ENCODE measurements at places on chromosomes 4 and X. TPM values are rescaled to one million over a fixed set of nuclear protein-coding genes. Genes with fewer than 3 reads are reported as not detected.

- no peak overlapping the region for H3K4me3 ChIP-seq
- H3K27ac ChIP-seq, result no peak overlapping the region
- no peaks in the 10 kb centered on the region for H3K4me1 ChIP-seq
- H3K27me3 ChIP-seq, result no peaks in the 10 kb centered on the region
Measured at GRCh38 chr4:34720571-34720970, 1523.7 kb downstream of the ARAP2 start.

GRCh38 chrX:149837639-149838038, 43.3 kb upstream of the MAGEA8 start:
- no peak overlapping the region for H3K27ac ChIP-seq
- H3K27me3 ChIP-seq, result peaks cover 2% of the 10 kb centered on the region
- DNase-seq, result no peak
- peaks cover 7% of the 10 kb centered on the region for H3K4me1 ChIP-seq

- no peak overlapping the region for H3K27ac ChIP-seq
- H3K36me3 ChIP-seq, result no peaks in the 10 kb centered on the region
- no peak for DNase-seq
- no peak overlapping the region for H3K4me3 ChIP-seq
- peaks cover 13% of the 10 kb centered on the region for H3K4me1 ChIP-seq
Measured at GRCh38 chr4:176906709-176907108, 114.0 kb upstream of the VEGFC start.

DNA sequence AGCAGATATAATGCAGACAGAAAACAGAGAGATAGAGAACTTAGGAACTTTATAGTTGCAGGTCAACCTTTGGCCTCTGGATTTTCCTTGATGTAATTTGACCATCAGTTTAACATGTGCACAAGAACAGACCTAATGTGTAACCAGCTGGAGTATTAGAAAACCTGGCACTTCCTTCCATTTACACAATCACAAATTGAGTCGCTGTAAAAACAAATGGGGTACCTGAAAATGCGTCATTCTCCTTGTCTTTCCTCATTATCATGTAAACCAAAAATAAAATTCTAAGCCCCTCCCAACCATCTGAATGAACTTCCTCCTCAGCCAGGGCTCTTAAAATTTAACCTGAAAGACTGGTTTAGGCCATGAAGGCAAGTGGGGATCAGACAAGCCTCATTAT, 358.4 kb upstream of the MAGEB16 start:
- no peaks in the 10 kb centered on the region for H3K36me3 ChIP-seq
- no peaks in the 10 kb centered on the region for H3K4me1 ChIP-seq
- no peak overlapping the region for H3K27ac ChIP-seq
- DNase-seq, result no peak
- H3K4me3 ChIP-seq, result no peak overlapping the region

GRCh38 chrX:20906571-20906970, 467.6 kb upstream of the CNKSR2 start:
- H3K36me3 ChIP-seq, result no peaks in the 10 kb centered on the region
- no peak for DNase-seq
- no peak overlapping the region for H3K4me3 ChIP-seq
- no peak overlapping the region for H3K27ac ChIP-seq
- H3K27me3 ChIP-seq, result no peaks in the 10 kb centered on the region

DNA sequence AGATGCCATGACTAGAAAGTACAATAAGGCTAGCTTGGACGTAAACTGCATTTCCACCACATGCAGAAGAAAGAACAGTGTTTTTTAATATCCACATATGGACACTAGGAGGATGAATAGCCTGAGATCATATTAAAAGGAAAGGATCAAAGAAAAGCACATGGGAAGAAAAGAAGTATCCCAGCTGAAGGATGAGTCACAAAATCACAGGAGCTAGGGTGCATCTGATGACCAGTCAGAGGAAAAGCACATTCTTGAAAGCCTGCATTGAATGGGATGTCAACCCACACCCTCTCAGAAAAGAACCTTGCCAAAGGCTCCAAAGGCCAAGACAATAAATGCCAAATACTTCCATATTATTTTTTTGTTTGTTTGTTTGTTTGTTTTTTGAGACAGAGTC, 56.8 kb upstream of the PRDX4 start:
- peaks cover 6% of the 10 kb centered on the region for H3K27me3 ChIP-seq
- DNase-seq, result no peak
- no peaks in the 10 kb centered on the region for H3K36me3 ChIP-seq
- no peak overlapping the region for H3K27ac ChIP-seq
- no peaks in the 10 kb centered on the region for H3K4me1 ChIP-seq

GRCh38 chr4:125489952-125490690, 175.4 kb downstream of the FAT4 start:
- H3K27me3 ChIP-seq, result no peaks in the 10 kb centered on the region
- no peaks in the 10 kb centered on the region for H3K36me3 ChIP-seq
- H3K4me1 ChIP-seq, result no peaks in the 10 kb centered on the region
- no peak overlapping the region for H3K27ac ChIP-seq
- no peak for DNase-seq

GRCh38 chr4:36322921-36323354, 41.5 kb downstream of the DTHD1 start:
- H3K36me3 ChIP-seq, result no peaks in the 10 kb centered on the region
- H3K4me1 ChIP-seq, result peaks cover 62% of the 10 kb centered on the region
- peak overlapping the region; percentile 84 for H3K27ac ChIP-seq

DNA sequence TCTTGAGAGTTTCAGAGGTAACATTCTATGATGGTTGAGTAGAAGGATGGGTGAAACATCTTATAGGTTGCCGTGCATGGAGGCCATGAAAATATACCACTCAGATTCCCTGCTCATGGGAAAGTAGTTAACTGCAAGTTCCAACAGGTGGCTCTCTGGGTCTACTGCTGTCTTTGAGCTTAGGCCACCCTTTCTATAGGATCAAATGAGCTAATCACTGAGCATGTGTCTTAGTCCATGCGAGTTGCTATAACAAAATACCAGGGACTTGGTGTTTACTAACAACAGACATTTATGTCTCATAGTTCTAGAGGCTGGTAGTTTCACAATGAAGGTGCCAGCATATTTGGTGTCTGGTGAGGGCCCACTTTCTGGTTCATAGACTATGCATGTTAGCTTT, 144.8 kb upstream of the UNC5C start:
- H3K27ac ChIP-seq, result no peak overlapping the region
- no peaks in the 10 kb centered on the region for H3K36me3 ChIP-seq
- H3K27me3 ChIP-seq, result no peaks in the 10 kb centered on the region

GRCh38 chrX:16869393-16870094, 618 bp downstream of the RBBP7 start:
- H3K36me3 ChIP-seq, result peaks cover 14% of the 10 kb centered on the region
- H3K4me3 ChIP-seq, result peak overlapping the region; percentile 93
- H3K27me3 ChIP-seq, result no peaks in the 10 kb centered on the region
- H3K4me1 ChIP-seq, result peaks cover 33% of the 10 kb centered on the region
- peak; percentile 40 for DNase-seq
- peak overlapping the region; percentile 98 for H3K27ac ChIP-seq

DNA sequence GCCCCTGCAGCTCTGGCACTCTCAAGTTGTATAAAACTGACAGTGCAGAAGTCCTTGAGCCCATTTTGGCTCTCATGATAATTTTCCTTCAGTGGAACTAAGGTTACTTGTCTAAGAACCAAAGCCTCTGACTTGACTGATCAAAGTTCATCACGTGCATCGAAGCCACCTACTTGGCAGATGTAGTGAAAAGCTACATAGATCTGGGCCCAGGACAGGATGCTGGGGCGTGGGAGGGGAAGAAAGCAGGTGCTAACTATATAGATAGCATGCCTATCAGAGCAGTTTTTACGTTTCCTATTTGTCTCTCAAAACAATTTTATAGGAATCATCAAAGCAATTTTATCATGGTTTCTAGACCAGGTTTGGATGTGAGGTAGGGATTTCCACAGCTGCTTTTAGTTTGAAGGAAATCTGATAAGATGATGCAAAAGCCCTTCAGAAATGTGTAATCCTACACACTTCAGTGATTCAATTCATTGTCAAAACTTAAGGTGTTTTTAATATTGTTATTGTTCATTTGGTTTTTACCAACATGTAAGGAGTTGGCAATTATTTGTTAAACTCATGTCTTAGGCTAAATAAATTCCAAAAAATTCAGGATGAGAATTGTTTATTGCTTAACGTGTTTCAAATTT, 1.2 kb upstream of the CD40LG start:
- H3K27ac ChIP-seq, result peak overlapping the region; percentile 84
- peak; percentile 65 for DNase-seq
- H3K27me3 ChIP-seq, result no peaks in the 10 kb centered on the region
- H3K4me3 ChIP-seq, result peak overlapping the region; percentile 98
- H3K4me1 ChIP-seq, result peaks cover 55% of the 10 kb centered on the region
- H3K36me3 ChIP-seq, result peaks cover 42% of the 10 kb centered on the region

- H3K4me3 ChIP-seq, result no peak overlapping the region
- H3K36me3 ChIP-seq, result peaks cover 39% of the 10 kb centered on the region
Measured at GRCh38 chr4:139700568-139700967, 34.9 kb downstream of the MGST2 start.

DNA sequence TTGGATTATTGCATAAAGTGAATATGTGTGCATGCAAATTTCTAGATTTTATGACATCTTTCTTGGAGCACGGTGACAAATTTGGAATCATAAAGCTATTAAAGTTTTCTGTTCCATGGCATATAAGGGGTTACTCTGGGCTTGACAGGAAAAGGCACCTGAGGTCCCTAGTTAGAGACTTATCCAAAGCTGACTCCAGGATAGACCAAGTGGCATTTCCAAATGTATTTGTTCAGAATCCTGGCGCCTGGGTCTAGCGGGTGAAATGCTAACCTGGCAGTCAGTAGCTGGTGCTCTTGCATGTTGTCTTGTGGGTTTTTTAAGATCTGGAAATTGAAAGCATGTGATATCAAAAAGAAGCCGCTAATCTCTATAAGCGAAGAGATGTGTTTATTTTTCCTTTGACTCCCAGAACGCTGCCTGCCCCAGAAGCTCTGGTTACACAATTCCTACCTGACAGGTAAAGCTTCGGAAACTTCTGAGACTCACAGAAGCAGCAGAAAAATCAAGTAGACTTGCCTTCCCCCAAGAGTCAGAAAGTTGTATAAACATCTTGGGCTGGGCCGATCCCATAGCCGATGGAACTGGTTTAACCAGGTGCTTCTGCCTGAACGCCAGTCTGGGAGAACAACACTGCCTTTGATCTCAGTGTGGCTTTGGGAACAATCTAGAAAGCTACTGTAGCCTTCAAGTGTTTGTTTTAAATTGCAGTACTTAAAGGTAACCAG, 12.9 kb upstream of the ZCCHC4 start:
- DNase-seq, result no peak
- H3K4me3 ChIP-seq, result no peak overlapping the region
- no peaks in the 10 kb centered on the region for H3K4me1 ChIP-seq
- H3K36me3 ChIP-seq, result no peaks in the 10 kb centered on the region

DNA sequence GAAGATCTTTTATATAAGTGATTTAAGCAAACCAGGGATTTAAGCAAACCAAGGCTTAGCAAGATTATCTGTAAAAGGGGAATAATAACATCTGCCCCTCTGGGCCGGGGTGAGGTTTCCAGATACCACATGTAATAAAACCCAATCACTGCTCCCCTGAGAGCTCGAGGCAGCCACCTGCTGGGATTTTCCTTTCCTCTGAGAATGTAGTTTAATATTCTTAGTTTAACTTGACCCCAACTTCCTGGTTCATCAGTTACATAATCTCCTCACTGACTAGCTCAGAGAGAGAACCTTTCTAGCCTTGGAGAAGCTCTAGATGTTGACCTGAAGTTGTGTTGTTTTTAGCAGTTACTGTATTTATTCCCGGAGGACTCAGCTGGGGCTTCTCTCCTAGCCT, 322.4 kb downstream of the ARHGAP10 start:
- no peaks in the 10 kb centered on the region for H3K27me3 ChIP-seq
- DNase-seq, result no peak

GRCh38 chr4:176210101-176210500, 14.7 kb upstream of the SPATA4 start:
- H3K4me1 ChIP-seq, result no peaks in the 10 kb centered on the region
- no peaks in the 10 kb centered on the region for H3K36me3 ChIP-seq
- peaks cover 24% of the 10 kb centered on the region for H3K27me3 ChIP-seq
- DNase-seq, result no peak

DNA sequence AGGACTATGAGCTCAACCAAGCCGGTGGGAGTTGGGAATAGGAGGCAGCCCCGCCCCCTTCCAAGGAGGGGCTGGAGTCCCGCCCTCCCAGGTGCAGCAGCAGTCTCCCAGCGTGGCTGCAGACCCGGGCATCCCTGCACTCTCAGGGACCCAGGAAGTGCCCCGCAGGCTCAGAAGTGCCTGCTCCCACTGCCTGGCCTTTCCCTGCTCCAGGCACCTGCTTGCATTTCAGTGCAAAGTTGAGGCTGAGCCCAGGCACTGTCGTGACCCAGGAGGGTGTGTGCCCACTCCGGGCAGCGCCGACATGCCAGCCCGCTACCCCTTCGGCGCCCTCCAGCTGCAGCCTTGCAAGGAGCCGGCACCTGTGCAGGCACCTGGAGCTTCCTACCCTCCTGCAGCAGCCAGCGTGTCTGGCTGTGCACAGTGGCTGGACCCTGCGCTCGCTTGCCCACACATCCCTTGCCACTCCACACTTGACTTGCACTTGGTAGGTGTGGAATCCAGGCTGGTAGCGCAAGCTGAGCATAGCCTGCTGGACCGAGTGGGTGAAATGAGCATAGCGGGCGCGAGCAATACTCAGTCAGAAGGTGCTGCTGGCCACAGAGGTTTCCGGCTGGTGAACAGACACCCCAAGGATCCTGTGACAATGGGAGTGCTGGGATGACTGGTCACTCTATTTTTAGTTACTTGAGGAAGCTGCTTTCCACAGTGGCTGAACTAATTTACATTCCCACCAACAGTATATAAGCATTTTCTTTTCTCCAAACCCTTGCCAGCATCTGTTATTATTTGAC, 236.3 kb downstream of the PCDH10 start:
- no peak overlapping the region for H3K27ac ChIP-seq
- H3K36me3 ChIP-seq, result no peaks in the 10 kb centered on the region
- H3K4me1 ChIP-seq, result no peaks in the 10 kb centered on the region
- no peak overlapping the region for H3K4me3 ChIP-seq

DNA sequence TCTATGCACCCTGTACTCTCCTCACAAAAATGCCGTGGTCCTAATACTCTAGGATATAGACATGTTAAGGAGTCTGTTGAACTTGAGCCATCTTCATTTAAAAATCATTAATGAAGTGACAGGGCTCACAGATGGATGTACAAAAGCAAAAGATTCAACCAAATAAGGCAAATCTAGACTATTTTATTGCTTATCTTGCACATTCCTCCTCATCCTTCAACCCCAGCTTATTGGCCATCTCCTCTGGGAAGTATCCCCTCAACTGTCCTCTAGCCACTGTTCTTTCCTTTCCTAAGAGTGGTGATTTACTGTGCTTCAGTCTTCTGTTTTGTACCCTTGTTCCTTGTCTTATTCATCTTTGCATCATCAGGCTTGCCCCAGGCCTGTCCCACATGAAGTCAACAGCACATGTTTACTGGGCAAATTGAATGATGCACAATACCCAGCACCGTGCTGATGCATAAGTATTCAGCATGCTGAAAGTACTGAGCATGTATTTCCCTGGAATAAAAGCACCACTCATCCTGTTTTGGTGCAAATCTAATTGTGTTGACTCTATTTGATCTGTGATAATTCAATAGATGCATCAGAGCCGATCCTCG, 287.3 kb upstream of the CLNK start:
- no peaks in the 10 kb centered on the region for H3K4me1 ChIP-seq
- H3K27ac ChIP-seq, result no peak overlapping the region
- H3K36me3 ChIP-seq, result no peaks in the 10 kb centered on the region
- H3K27me3 ChIP-seq, result no peaks in the 10 kb centered on the region

Gene SOWAHD
- total RNA-seq, result 3.1 TPM

Gene RHOXF2
- total RNA-seq, result not detected

Gene MID1IP1
- total RNA-seq, result 62.0 TPM

Gene LRCH2
- total RNA-seq, result not detected

Gene SEC24D
- 33.1 TPM for total RNA-seq

Gene NLRP2B
- total RNA-seq, result not detected

Gene GNRHR
- not detected for total RNA-seq

Gene PDE6B
- total RNA-seq, result 18.7 TPM

Gene ANK2
- total RNA-seq, result 0.42 TPM
